Tongue (tissue), 3 donors: ENCODE measurements at places on chromosomes 6 and 20.

DNA sequence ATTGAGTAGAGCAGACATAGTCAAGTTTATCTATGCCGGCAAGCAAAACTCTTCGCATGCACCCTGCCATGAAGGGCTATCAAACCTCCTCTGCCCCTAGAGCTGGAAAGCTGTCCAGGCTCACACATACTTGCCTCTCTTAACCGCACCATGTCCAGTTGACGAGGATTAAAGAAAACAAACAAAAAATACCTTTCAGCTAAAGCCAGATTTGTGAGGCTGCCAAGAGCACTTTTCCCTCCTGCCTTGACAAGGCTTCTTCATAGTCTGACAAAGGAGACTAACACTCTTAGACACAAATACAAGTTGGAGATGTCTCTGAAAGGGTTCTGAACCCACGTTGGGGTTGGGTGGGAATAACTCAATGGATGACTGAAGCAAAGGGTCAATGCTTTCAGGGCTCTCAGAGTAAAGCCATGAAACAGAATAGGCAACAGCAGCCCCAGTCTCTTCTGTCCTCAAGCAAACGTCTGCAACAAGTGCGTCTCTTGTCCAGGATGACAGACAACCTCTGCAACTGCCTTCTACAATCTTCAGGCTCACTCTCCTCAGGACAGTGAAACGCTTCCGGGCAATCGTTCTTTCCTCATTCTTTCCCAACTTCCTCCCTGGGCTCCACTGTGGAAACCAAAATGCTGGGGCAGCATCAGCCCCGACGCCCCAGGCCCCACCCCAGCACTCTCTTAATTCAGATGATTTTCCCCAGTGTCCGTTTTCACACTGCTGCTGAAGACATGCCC lies 57.8 kb downstream of the AGPAT4 start:
- DNase-seq, result no peak

- DNase-seq, result peak; percentile 54
Measured at GRCh38 chr20:8948442-8949020, 120.4 kb upstream of the PLCB4 start.

DNA sequence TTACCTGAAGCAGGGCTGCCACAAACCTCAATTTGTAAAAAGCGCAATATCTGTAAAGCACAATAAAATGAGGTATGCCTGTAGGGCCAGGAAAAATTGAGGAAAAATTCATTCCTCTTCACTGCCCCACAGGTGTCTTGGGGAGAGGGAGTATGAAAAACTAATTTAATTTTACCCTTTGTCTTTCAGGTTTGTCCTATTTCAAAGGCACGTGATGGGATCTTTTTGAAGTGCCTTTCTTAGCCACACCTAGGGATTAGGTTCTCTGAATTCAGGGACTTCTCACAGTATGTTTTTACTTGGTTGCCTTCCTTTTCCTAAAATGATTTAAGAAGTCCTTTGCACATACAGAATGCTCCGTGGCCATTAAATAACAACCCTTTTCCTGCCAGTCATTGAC lies 71.9 kb downstream of the NCOA3 start:
- no peak for DNase-seq

DNA sequence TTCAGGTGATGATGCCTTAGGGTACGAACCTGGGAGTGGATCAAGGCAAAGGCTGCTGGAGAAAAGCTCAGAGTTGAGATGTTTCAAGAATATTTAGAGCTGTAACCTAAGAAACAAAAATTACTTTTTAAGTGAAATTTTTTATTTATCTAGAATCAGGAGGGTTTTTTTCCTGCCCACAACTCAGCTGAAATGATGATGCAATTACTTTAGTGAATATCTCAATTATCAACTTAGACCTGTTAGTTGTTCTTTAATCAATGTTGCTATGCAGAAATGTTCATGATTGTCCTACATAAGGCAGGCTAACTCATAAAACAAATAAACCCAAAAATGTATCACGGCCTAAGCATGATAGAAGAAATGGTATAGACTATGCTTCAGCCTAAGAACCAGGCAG lies 50.3 kb downstream of the TPBG start:
- DNase-seq, result no peak

DNA sequence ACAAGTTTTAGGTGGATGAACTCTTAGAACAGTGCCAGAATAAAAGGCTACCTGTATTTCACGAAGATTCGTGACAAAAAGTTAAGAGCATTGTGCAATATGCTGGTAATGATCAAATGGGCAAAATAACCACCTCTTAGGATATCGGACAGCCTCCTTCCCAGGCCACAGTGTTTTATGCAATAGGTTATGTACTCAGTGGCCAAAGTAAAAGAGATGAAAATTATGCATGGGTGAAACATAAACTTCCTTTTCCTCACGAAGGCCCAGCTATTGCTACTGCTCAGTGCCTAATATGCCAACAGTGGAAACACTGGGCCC lies 153.6 kb upstream of the SIM1 start:
- no peak for DNase-seq

DNA sequence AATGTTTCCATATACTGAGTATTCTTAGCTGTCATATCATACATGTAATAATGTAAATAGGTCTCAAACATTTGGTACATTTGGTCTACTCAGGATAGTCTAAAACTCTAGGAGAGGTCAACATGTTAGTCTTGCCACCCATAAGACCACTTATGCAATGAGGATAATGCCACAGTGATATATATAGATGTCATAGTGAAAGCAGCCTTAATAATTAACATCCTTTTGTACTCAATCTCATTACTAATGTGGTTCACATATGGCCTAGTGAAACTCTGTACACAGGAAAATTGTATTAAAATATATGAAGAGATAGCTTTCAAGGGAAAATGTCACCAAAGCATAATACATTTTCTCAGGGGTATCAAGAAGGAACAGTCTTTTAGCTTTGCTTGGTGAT lies 577.9 kb downstream of the TFAP2B start:
- DNase-seq, result no peak

GRCh38 chr20:61119273-61119672 lies 132.8 kb upstream of the CDH4 start:
- DNase-seq, result peak; percentile 21
